Thoracic aorta (tissue), 2 donors: ENCODE measurements at places on chromosomes 5 and 9.

GRCh38 chr5:42951293-42951840, 88.8 kb downstream of the ANXA2R start:
- DNase-seq, result no peak
- no peaks in the 10 kb centered on the region for H3K36me3 ChIP-seq
- H3K27ac ChIP-seq, result peak overlapping the region; percentile 87
- peaks cover 6% of the 10 kb centered on the region for H3K27me3 ChIP-seq
- peaks cover 30% of the 10 kb centered on the region for H3K4me1 ChIP-seq
- peak overlapping the region; percentile 82 for H3K4me3 ChIP-seq

DNA sequence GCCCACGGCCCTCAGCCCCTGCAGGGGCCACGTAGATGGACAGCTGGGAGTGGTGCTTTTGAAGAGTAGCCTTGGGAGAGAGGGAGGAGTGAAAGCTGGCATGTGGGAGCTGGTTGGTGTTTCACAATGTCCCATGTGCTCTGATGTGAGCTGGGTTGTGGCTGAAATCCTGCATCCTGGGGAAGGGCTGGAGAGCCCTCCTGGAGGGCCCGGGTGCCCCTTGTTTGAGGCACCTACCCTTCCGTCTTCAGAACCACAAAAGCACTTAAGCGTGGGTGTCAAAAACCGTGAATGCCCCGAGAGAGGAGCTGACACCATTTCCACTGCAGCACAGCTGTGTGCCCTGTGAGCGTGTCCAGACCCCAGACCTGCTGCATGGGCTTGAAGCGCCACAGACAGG, 199.1 kb upstream of the ZNF618 start:
- H3K4me1 ChIP-seq, result peaks cover 7% of the 10 kb centered on the region
- no peaks in the 10 kb centered on the region for H3K27me3 ChIP-seq

DNA sequence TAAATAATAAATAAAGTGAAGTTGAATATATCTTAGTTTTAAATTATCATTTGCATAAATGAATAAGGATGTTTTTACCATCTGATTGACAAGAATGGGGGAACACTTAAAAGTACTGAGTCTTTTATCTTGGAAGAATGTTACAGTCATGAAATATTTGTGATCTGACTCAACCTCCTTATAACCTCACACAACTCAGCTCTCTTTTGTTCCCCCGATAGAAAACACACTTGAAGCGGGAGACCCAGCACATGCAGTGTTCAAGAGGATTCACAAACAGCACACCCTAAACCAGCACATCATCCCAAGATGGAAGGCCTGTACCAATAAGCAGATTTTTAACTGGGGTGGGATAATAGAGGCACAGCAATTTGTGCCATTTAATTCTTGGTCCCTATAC, 15.5 kb downstream of the BAAT start:
- no peaks in the 10 kb centered on the region for H3K4me1 ChIP-seq
- DNase-seq, result no peak
- H3K36me3 ChIP-seq, result no peaks in the 10 kb centered on the region
- no peak overlapping the region for H3K27ac ChIP-seq
- H3K27me3 ChIP-seq, result no peaks in the 10 kb centered on the region

DNA sequence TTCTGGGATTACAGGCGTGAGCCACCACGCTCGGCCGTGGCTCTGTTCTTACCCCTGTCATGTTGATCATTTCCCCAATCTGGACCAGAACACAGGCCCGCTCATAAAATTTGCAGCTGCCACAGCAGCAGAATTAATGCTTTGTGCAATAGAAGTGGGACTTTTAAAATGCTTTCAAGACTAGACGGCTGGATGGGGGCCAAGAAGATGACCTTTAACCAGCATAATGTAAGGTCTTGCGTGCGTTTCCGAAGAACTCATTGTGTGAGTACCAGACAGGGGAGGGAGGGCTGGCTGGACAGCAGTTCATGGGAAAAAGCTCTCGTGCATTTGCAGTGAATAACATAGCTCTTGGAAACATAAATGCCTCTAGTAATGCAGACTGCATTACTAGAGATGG, 3.5 kb upstream of the WDR38 start:
- H3K36me3 ChIP-seq, result no peaks in the 10 kb centered on the region
- DNase-seq, result no peak
- H3K27me3 ChIP-seq, result no peaks in the 10 kb centered on the region
- no peak overlapping the region for H3K27ac ChIP-seq
- peaks cover 9% of the 10 kb centered on the region for H3K4me1 ChIP-seq
- no peak overlapping the region for H3K4me3 ChIP-seq

DNA sequence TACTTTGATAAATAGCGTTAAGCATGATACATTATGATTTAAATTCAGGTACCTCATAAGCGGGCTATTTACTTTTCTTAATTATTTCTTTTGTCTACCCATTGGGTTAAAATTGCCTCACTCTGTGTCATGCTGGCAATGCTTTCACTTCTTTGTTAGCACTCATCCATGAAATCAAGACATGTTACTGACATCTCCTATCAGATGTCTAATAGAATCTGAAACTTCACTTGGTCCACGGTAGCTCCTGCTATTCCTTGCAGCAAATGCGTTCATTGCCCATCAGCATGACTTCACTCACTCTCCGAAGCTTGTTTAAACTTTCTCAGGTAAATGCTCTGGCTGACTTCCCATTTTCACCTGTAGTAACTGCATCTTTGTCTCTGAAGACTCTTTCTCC, 193.5 kb upstream of the EDIL3 start:
- H3K27ac ChIP-seq, result no peak overlapping the region
- no peaks in the 10 kb centered on the region for H3K36me3 ChIP-seq
- no peak overlapping the region for H3K4me3 ChIP-seq
- H3K4me1 ChIP-seq, result no peaks in the 10 kb centered on the region

GRCh38 chr5:96691503-96692303, 29.5 kb downstream of the CAST start:
- H3K4me1 ChIP-seq, result peaks cover 23% of the 10 kb centered on the region
- H3K36me3 ChIP-seq, result peaks cover 6% of the 10 kb centered on the region
- no peaks in the 10 kb centered on the region for H3K27me3 ChIP-seq

DNA sequence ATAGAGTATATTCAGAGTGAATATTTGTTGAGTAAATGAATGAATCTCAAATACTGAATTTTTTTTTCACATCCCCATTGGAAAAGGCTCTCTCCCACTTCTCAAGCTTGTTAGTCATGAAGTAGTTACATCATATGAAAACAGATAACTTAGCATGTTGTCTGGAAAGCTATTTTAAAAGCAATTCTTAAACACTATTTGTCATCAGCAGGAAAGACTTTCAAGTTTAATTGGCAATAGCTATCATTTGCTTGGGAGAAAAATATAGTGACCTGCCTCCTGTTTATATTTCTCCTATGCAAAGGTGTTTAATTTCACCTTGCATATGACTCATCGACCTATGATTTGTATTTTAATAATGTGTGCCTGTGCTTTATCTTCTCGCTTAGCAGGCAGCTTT, 499.8 kb upstream of the GRIA1 start:
- H3K36me3 ChIP-seq, result no peaks in the 10 kb centered on the region
- H3K27me3 ChIP-seq, result no peaks in the 10 kb centered on the region
- no peak overlapping the region for H3K27ac ChIP-seq
- no peak overlapping the region for H3K4me3 ChIP-seq
- DNase-seq, result no peak
